H9 (cell line): ENCODE measurements at places on chromosomes 6 and 20.

DNA sequence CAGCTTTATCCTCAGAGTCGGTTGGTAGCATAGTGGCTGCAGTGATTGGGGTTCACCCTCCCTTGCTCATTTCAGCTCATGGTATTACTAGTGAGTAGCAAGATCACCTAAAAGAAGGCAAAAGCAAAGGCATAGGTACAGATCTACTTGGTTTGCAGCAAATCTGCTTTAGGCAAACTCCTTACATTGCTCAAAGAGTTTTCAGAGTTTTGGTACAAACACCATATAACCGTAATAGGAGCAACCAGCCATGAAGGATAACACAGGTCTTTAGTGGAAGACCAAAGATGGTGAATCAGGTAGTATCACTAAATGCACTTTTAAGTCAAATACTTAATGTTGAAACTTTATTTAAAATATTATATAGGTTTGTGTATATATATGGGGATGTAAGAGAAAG, 172.9 kb downstream of the ARID1B start:
- DNase-seq, result no peak

DNA sequence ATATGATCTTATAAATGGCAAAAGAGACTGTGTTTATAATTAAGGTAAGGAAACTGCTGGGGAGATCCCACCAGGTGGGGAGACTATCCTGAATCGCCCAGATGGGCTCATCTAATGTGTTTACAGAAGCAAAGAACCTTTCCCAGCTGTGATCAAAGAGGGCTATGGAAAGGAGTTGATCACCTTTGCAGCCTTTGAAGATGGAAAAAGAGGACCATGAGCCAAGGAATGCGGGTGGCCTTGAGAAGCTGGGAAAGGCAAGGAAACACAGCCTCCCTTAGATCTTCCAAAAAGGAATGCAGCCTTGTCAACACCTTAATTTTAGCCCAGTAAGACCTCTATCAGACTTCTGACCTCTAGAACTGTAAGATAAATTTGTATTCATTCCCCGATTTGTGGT, 66.5 kb upstream of the ADGRG6 start:
- DNase-seq, result no peak

- no peak for DNase-seq
These were observed 166.4 kb upstream of the PRND start for GRCh38 chr20:4555188-4555890.

- DNase-seq, result no peak
These were observed 14.0 kb downstream of the DEFB110 start for GRCh38 chr6:50007819-50008218.

DNA sequence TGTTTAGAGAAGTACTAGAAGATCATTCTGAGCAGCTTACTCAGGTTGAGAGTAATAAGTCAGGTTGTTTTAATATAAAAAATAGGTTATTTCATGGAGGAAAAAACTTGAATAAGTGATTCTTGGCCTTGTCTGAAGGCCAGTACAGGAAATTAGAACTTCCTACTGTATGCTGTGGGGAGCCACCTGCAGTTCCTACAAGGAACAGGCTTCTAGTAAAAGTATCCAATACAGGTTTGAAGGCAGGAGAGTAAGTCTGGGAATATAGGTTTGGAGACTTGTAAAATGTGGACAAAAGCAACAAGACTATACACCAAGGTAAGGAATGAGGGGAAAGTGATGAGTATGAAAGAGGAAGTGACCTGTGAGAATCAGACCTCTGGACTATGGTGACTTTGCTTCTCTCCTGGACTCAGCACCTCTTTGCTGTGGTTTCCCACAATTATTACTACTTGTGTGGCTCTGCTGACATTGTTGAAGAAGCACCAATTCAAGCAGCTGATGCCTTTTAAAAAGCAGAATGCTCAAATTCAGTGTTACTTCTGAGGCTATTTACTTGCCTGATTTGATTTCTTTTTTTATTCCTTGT, 278.6 kb downstream of the TBC1D7 start:
- no peak for DNase-seq

GRCh38 chr6:157867155-157867559, 44.1 kb downstream of the SNX9 start:
- DNase-seq, result no peak

- DNase-seq, result no peak
These were observed 7.4 kb downstream of the POU3F2 start for GRCh38 chr6:98841621-98842341.

- DNase-seq, result no peak
These were observed 3.7 kb upstream of the KAT14 start for GRCh38 chr20:18133962-18134361.

DNA sequence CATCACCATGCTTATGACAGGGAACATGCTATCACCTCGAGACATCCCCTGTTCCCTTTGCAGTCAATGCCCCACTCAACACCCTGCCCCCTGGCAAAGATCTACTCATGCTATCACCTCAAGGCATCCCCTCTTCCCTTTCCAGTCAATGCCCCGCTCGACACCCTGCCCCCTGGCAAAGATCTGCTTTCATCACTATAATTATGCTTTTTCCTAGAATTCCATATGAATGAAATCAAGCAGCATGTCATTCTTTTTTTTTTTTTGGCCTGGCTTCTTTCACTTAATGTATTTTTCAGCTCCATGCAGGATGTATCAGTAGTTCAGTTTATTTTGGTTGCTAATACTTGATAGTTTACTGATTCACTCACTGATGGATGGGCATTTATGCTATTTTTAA, 554.9 kb downstream of the CDH26 start:
- DNase-seq, result no peak

- DNase-seq, result no peak
These were observed 286.6 kb downstream of the KIF16B start for GRCh38 chr20:16286601-16287000.

- no peak for DNase-seq
These were observed 167.5 kb downstream of the SOD2 start for GRCh38 chr6:159525445-159526025.

DNA sequence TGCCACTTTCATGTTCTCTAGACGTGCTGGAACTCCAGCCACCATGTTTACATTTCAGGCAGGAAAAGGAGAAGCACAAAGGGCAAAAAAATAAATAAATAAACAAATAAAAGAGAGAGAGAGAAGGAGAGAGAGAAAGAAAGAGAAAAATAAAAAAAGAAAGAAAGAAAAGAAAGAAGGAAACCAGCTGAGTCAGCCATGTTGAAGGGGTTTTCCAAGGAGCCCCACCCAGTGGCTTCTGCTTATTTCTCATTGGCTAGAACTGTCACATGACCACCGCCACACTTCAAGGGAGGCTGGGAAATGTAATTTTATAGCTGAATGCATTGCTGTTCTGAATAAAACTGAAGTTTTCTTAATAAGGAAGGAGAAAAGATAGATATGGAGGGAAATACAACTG, 71.1 kb downstream of the BFSP1 start:
- DNase-seq, result no peak

DNA sequence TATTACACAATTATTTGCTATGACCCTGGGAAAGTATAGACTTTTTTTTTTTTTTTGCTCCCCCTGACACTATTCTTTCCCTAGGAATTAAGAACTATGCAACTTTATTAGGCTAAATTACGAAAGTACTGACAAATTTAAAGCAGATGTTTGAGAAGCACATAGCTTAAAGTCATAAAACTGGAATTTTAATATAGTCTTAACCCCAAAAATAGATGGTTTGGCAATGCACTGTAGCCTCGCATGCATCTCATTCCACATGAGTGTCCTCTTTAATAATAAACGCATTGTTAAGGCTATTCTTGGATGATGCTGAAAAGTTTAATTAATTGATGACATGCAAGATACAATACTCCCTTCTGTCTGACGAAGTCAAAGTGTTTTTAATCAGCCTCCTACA, 49.3 kb downstream of the TBC1D7 start:
- no peak for DNase-seq

GRCh38 chr20:11810311-11811083, 107.2 kb upstream of the BTBD3 start:
- no peak for DNase-seq

GRCh38 chr20:31781945-31782344, 37.2 kb upstream of the MYLK2 start:
- no peak for DNase-seq

- no peak for DNase-seq
These were observed 39.6 kb upstream of the RCAN2 start for GRCh38 chr6:46530896-46531295.

GRCh38 chr6:141580131-141580530, 552.6 kb upstream of the GJE1 start:
- no peak for DNase-seq

- no peak for DNase-seq
These were observed 8.3 kb downstream of the OARD1 start for GRCh38 chr6:41063884-41064285.
